ENCODE measurements at places on chromosomes 7 and 10. TPM values are rescaled to one million over a fixed set of nuclear protein-coding genes. Genes with fewer than 3 reads are reported as not detected.

The GHRHR gene
- total RNA-seq: not detected

The GRB10 gene
- total RNA-seq: 30.4 TPM

The TUBAL3 gene
- not detected for total RNA-seq

The GNAT3 gene
- not detected for total RNA-seq

DNA sequence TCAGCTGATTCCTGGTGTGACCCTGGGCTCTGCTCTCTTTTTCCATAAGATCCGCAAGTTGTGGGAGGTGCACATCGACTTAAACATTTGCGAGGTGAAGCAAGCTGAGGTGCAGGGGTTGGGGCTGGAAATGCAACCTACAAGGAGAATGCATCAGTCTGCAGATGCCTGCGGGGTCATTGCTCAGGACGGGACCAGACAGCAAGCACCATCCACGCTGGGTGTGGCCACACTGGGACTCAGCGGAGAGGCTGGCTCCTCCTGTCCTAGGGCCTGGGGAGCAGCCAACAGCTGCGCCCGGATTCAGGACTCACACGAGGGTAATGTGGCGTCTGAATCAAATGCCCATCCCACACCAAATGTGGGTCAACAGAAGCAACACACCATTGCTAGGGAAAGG lies 33.8 kb downstream of the STK32C start:
- H3K27me3 ChIP-seq: no peaks in the 10 kb centered on the region
- no peak for DNase-seq
- H3K27ac ChIP-seq: no peak overlapping the region
- H3K4me1 ChIP-seq: no peaks in the 10 kb centered on the region

The GLI3 gene
- 0.24 TPM for total RNA-seq

GRCh38 chr10:130243015-130243414 lies 106.8 kb downstream of the GLRX3 start:
- H3K4me1 ChIP-seq: peaks cover 15% of the 10 kb centered on the region
- H3K36me3 ChIP-seq: peaks cover 7% of the 10 kb centered on the region
- H3K27ac ChIP-seq: no peak overlapping the region
- no peak overlapping the region for H3K4me3 ChIP-seq
- H3K27me3 ChIP-seq: peaks cover 28% of the 10 kb centered on the region

The HOXA10 gene
- not detected for total RNA-seq

The CYCS gene
- total RNA-seq: 213 TPM

The AQP1 gene
- total RNA-seq: 0.48 TPM

DNA sequence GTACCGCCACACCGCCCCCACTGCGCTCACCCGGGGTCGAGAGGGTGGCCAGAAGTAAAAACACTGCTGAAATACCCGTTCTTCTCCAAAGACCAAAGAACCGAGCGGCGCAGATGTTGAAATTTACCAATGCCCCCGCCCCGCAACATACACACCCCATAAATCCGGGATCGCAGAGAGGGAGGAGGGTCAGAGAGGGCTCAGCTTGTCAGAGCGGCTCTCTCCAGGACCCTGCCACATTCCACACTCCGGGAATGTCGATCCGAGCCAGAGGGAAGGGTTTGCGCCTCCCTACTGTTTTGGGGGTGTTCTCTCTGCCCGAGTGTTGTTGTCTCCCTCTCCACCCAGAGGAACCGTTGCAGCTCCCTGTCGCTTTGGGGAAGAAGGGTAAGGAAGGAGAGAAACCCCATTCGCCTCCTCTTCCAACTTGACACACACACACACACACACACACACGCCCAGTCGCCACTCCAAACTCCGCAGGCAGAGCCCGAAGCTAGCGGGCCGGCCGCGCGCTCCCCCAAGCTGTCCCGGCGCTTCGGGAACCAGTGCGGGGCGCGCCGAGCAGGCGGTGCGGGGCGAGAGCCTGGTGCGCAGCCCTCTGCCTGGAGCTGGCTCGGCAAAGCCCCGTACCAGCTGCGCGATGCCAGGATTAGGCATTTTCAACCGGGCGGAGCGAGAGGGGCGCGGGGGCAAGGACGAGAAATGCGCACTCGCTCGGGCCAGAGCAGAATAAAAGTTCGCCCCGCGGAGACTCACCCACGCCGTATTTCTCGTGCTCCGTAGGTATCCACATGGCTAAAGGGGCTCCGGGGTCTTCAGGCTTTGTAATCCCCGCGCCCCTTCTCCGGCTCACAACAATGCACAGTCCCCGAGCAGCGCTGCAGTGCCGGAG lies 609 bp downstream of the DOCK4 start:
- H3K27ac ChIP-seq: no peak overlapping the region
- DNase-seq: peak; percentile 47
- H3K27me3 ChIP-seq: peaks cover 36% of the 10 kb centered on the region

The ERCC6 gene
- total RNA-seq: 16.2 TPM

- no peak overlapping the region for H3K4me3 ChIP-seq
- H3K27me3 ChIP-seq: peaks cover 4% of the 10 kb centered on the region
- DNase-seq: no peak
- H3K36me3 ChIP-seq: no peaks in the 10 kb centered on the region
Observed at GRCh38 chr10:117462816-117463544, 79.6 kb upstream of the EMX2 start.

DNA sequence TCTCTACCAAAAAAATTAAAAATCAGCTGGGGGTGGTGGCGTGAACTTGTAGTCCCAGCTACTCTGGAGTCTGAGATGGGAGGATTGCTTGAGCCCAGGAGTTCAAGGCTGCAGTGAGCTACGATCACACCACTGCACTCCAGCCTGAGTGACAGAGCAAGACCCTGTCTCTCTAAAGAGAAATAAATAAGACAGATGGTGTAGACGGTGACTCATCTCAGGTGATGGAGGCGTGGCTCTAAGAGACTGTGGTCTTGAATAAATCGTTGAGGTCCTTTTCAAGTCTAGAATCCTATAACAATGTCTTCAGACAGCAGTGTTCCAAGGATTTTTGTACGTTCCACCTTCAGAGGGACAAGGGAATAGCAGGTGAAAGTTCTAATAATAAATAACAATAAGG lies 53.8 kb upstream of the PFKFB3 start:
- no peak overlapping the region for H3K27ac ChIP-seq
- DNase-seq: no peak
- H3K36me3 ChIP-seq: peaks cover 19% of the 10 kb centered on the region
- peaks cover 62% of the 10 kb centered on the region for H3K4me1 ChIP-seq
- H3K27me3 ChIP-seq: no peaks in the 10 kb centered on the region

The SLC26A5 gene
- not detected for total RNA-seq

DNA sequence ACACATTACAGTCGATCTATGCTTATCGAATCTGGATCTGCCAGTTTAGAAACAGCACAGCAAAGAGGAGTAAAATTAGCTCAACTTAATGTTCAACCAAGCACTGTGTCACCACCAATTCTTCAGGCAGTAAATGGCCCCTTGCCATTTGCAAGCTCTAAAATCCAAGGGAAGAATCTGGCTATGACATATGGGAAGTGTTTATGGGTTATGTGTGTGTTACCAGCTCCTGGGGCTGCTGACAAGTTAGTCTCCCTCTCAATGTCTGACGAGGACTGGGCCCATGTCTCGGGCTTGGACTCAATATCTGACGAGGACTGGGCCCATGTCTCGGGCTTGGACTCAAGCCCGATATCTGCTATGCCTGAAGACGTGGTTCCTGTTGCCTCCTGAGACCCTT lies 5.7 kb upstream of the ITIH2 start:
- H3K27me3 ChIP-seq: peaks cover 8% of the 10 kb centered on the region
- H3K4me1 ChIP-seq: no peaks in the 10 kb centered on the region
- H3K4me3 ChIP-seq: no peak overlapping the region
- H3K27ac ChIP-seq: no peak overlapping the region
- H3K36me3 ChIP-seq: peaks cover 6% of the 10 kb centered on the region

The ANKMY2 gene
- total RNA-seq: 4.6 TPM

The RARRES2 gene
- not detected for total RNA-seq

The NUTM2B gene
- 0.19 TPM for total RNA-seq

The PTPN20 gene
- 1.3 TPM for total RNA-seq

The UNCX gene
- total RNA-seq: not detected

GRCh38 chr10:47164800-47165128 lies 135.2 kb upstream of the GDF10 start:
- no peak overlapping the region for H3K27ac ChIP-seq
- no peak for DNase-seq
- peaks cover 24% of the 10 kb centered on the region for H3K4me1 ChIP-seq

GRCh38 chr7:22980422-22980821 lies 33.5 kb downstream of the HYCC1 start:
- DNase-seq: no peak
- H3K27me3 ChIP-seq: no peaks in the 10 kb centered on the region

GRCh38 chr10:62270020-62270419 lies 1.4 kb upstream of the RTKN2 start:
- H3K27ac ChIP-seq: no peak overlapping the region
- peaks cover 17% of the 10 kb centered on the region for H3K4me1 ChIP-seq
- no peaks in the 10 kb centered on the region for H3K36me3 ChIP-seq

DNA sequence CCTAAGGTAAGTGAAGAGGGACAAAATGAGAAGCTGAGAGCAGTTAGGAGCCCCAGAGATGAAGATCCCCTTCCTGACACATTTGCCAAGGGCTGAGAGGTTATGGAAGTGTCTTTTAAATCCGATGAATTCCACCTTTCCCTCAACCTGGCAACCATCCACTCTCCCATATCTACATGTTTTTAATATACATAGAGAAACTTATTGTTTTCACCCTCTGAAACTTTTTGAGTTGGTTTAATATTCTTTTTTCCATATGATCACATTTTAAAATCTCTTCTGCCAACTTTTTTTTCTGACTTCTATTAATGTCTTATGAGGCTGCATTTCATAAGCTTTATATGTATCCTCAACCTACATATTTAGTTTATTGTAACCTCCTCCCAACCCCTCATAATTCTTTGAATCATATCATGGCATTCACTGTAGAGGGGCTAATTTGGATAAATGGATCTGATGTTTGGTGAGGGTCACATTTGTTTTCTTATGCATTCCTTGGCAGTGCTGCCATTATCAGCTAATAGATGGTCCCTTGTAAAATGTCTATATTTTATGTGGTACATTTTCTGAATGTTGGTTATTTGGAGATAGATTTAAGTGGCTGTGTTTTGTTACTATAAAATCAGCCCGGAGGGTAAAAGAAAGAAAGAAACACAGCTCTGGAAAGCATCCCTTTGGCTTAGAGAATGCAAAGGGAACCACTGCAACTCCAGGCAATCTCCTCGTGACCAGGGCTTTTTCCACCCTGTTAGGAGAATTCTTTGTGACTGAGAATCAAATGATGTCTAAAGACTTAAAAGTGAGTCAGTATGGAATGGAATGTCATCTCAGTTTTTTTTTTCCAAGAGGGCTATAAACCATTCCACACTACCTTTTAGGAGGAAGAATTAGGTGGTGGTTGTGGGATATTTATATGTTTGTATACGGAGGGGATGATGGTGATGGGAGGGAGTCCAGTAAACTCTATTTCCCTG lies 334.4 kb downstream of the SUGCT start:
- H3K4me3 ChIP-seq: no peak overlapping the region
- no peaks in the 10 kb centered on the region for H3K4me1 ChIP-seq
- no peak for DNase-seq
- no peaks in the 10 kb centered on the region for H3K36me3 ChIP-seq

The PAXIP1 gene
- total RNA-seq: 18.0 TPM

The OPALIN gene
- total RNA-seq: not detected

DNA sequence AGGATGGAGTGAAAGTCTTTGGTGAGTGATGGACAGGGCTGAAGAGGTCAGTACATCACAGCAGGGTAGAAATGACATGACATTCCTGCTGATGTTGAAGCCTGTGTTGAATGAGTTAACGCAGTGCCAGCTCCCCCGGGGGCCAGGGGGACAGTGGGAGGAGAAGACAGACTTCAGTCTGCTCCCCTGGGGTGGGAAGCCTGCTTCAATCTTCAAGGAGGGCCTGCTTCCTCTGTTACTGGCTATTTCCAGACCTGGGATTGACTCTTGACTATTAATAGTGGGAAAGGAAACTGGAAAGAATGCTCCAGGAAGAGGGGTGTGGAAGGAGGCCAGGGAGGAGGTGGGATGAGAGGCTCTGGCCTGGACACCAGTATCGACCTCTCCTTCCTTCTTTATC lies 27.2 kb downstream of the PODXL start:
- no peaks in the 10 kb centered on the region for H3K4me1 ChIP-seq
- no peak overlapping the region for H3K4me3 ChIP-seq
- DNase-seq: no peak
- peaks cover 2% of the 10 kb centered on the region for H3K27me3 ChIP-seq

- no peak overlapping the region for H3K27ac ChIP-seq
- DNase-seq: no peak
- no peaks in the 10 kb centered on the region for H3K36me3 ChIP-seq
- peaks cover 40% of the 10 kb centered on the region for H3K27me3 ChIP-seq
- peak overlapping the region; percentile 15 for H3K4me3 ChIP-seq
Observed at GRCh38 chr7:94908323-94909178, 1.2 kb downstream of the PPP1R9A start.

The PRSS2 gene
- not detected for total RNA-seq

The NUTM2A gene
- total RNA-seq: not detected

GRCh38 chr10:107611115-107611514 lies 446.6 kb upstream of the SORCS1 start:
- no peaks in the 10 kb centered on the region for H3K27me3 ChIP-seq
- H3K4me3 ChIP-seq: no peak overlapping the region
- H3K4me1 ChIP-seq: no peaks in the 10 kb centered on the region
- no peak overlapping the region for H3K27ac ChIP-seq

GRCh38 chr7:87875151-87876039 lies 765 bp downstream of the SLC25A40 start:
- H3K4me1 ChIP-seq: peaks cover 39% of the 10 kb centered on the region
- peak overlapping the region; percentile 66 for H3K27ac ChIP-seq
- H3K4me3 ChIP-seq: peak overlapping the region; percentile 91
- no peaks in the 10 kb centered on the region for H3K27me3 ChIP-seq

The LIPF gene
- total RNA-seq: not detected

The RNF32 gene
- 0.31 TPM for total RNA-seq

DNA sequence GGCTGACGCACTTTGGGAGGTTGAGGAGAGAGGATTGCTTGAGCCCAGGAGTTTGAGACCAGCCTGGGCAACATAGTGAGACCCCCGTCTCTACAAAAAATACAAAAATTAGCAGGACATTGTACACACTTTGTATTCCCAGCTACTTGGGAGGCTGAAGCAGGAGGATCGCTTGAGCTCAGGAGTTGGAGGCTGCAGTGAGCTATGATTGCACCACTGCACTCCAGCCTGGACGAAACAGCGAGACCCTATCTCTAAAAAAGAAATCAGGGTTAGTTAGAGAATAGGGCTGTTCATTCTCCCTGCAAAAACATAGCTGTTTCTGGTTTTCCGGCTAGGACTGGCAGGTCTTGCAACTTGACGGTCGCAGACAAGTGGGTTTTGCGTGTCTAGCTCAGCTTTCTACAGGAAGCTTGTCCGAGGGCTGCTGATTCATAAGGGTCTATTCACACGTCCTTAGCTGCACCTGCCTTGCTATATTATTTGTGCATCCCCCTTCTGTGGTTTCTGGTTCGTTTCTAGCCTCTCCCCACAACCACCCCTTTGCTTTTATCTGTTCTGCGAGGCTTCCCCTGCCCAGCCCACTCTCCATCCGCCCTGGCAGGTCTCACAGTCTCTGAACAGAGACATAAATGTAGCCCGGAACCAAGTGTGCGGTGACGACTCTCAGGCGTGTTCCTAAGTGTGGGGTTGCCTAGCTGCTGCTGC lies 10.7 kb downstream of the AMZ1 start:
- no peaks in the 10 kb centered on the region for H3K36me3 ChIP-seq
- peak; percentile 74 for DNase-seq
- no peaks in the 10 kb centered on the region for H3K27me3 ChIP-seq
- H3K4me1 ChIP-seq: peaks cover 19% of the 10 kb centered on the region

All from activated naive CD4-positive, alpha-beta T cell treated with anti-CD3 and anti-CD28 coated beads for 36 hours (primary cell).